CD8-positive, alpha-beta T cell (primary cell): ENCODE measurements at places on chromosomes 13 and 19.

- DNase-seq: no peak
Measured at GRCh38 chr19:10872546-10873107, 1.3 kb downstream of the CARM1 start.

DNA sequence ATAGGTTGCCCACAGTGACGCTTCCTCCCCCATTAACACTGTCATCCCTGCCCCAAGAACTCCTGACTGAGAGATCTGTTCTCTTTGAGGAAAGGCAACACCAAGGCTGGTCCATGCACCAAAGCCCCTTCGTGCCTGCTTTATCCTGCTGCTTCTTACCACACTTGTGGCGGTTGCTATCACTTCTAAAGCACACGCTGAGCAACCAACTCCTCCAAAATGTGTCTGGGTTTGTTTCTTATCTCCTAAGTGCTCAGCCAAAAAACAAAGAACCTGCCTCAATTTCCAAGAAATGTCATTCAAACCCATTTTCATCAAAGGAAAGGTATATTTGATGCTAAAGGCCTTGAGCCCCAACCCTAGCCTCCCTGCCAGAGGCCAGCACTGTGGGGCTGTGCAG lies 14.6 kb downstream of the ATP7B start:
- no peak for DNase-seq

DNA sequence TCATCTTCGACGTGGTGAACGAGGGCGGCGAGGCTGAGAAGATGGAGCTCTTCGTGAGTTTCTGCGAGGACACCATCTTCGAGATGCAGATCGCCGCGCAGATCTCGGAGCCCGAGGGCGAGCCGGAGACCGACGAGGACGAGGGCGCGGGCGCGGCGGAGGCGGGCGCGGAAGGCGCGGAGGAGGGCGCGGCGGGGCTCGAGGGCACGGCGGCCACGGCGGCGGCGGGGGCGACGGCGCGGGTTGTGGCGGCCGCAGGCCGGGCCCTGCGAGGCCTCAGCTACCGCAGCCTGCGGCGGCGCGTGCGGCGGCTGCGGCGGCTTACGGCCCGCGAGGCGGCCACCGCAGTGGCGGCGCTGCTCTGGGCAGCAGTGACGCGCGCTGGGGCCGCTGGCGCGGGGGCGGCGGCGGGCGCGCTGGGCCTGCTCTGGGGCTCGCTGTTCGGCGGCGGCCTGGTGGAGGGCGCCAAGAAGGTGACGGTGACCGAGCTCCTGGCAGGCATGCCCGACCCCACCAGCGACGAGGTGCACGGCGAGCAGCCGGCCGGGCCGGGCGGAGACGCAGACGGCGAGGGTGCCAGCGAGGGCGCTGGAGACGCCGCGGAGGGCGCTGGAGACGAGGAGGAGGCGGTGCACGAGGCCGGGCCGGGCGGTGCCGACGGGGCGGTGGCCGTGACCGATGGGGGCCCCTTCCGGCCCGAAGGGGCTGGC lies 52.6 kb downstream of the MAP4K1 start:
- DNase-seq: peak; percentile 21

DNA sequence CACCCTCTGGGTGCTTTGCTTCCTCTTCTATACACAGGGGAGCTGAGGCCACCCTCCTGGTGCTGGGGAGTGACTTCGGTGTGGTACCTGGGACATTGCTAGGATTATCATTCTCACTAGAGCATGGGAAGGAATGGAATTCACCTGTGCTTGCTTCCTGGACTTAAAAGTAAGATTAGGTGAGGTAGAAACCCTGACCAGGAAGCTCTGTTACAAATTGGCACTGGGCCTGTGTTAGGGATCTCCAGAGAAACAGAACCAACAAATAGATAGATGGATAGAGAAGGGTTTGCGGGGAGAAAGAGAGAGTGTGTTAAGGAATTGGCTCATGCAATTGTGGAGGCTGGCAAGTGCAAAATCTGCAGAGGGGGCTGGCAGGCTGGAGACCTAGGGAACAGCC lies 13.9 kb upstream of the SIAH3 start:
- no peak for DNase-seq

DNA sequence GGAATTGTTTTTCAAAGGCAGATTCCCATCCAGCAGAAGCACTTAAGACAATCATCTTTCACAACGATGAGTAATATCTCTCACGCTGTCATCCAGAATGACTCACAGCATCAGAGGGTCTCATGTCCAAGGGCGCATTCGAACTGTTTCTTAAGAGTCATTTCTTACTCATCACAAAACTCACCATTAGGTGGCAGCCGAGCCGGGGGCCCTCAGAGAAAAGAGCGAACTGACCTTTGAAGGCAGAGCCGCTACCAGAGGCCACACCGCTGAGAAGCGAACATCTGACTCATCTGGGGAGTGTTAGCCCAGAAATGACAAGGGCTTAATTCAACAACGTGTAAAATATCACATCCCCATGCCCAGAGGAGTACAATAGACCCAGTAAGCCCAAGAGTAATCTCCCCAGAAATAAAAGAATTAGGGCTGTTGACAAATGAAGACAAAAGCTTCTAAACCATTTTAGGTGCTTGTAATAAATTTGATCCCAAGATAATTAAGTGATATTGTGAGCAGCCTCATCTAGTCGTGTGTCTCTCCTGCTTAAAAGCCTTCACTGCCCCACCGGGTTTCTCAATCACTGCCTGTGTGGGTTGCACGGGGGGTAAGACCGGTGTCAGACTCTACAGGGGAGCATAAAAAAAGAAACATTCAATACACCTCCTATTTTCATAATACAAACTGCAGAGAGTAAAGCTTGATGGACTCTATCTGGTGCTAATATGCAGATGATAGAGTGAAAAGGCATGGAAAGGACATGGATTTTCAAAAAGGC lies 96.2 kb downstream of the CYSLTR2 start:
- DNase-seq: peak; percentile 34

GRCh38 chr13:25249001-25249543 lies 38.2 kb downstream of the MTMR6 start:
- no peak for DNase-seq

DNA sequence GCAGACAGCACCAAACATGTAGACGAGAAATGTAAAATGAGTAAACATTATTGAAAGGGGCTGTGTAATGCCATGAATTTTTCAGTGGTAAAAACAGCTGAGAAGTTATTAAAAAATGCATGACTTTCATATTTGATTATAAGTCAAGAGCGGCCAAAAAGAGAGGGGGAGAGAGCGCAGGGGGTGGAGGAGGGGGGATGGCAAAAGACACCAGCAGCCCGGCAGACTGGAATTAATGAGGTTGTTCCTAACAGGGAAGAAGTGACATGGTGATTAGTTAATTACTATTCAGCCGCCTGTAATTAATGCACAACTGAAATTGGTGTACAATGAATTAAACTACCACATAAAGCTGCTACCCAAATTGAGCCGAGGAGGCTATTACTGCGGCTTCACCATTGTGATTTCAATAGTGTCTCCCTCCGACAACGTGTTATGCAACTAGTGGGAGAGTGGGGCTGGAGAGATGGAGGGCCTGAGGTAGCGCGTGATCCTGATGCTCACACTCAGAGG lies 89.1 kb upstream of the VSTM2B start:
- DNase-seq: no peak

DNA sequence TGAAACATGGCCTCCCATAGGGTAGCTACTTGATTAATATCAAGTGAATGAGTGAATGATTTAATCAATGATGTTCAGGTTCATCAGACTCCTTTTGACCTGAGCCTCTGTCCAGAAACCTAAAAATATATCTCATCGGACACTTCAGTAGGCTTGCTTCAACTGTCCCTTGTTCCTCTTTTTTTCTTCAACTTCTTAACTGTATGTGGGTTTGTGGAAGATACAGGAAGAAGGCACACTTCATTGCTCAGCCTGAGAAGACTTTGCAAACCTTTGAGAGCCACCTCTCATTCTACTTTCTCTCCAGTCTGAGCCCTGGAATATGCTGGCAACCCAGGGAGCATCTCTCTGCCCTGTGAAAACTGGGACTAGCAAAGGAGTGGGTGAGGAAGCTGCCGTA lies 557.0 kb downstream of the FGF9 start:
- DNase-seq: no peak

- DNase-seq: peak; percentile 44
Measured at GRCh38 chr19:5547881-5548280, 19.9 kb downstream of the TINCR start.
